Kidney epithelial cell (primary cell): ENCODE measurements at places on chromosomes 1 and 21.

DNA sequence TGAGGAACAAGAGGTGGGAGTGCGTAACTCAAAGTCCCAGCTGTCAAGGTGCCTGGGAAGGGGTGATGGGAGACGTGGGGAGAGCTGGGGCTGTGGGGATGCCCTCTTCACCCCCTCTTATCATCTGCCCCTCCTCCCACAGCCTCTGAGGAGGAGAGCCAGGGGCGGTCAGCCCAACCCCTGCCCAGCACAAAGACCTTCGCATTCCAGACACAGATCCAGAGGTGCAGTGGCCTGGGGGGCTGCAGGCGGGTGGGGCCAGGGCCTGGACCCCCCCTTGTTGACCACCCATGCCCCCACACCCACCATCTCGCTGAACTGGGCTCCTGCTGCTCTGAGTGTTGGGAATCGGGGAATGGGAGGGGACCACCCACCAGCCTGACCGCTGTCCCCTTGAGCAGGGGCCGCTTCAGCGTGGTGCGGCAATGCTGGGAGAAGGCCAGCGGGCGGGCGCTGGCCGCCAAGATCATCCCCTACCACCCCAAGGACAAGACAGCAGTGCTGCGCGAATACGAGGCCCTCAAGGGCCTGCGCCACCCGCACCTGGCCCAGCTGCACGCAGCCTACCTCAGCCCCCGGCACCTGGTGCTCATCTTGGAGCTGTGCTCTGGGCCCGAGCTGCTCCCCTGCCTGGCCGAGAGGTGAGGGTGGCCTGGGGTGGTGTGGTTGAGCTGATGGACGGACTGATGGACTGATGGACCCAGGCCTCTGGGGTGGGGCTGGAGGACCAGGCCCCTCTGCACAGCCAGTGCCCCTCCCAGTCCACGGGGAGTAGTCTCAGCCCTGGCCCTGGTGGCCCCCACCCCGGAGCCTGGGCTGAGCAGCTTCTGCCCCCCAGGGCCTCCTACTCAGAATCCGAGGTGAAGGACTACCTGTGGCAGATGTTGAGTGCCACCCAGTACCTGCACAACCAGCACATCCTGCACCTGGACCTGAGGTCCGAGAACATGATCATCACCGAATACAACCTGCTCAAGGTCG, 29.7 kb downstream of the TRIM11 start:
- no peak for DNase-seq

DNA sequence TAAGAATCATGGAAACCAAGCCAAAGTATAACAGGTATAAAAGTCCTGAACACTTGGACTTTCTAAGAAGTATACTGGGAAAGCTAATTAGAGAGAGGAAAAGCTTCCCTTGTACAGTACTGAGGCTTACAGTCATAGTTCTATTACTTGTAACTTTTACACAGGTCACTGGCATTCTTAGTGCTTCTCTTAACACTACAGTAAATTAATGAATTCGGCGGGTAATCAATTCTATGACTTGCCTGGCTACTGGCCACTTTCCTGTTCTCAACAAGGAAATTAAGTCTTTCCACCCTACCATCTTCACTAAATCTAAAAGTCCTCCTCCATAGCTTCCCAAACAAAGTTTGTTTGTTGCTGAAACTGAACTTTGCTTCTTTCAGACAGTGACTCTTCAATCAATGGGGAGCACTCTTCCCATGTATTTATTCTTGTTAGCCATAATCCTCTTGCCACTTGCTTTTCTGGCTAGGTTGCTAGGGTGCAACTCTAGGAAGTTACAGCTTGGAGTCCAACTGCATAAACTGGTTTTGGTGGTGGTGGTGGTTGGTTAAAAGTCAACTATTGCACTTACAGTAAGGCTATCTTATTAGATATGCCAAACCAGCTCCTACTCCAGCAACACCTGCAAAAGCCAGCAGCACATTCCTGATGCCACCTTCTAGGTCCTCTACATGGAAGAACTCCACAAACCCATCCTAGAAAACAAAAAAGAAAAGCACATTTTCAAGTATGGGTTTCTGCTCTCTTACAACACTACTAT, 2.4 kb downstream of the MCL1 start:
- DNase-seq: no peak

- DNase-seq: no peak
These were observed 33.6 kb upstream of the DENND1B start for GRCh38 chr1:197808880-197809279.

GRCh38 chr21:45134279-45135076, 60.1 kb downstream of the ADARB1 start:
- DNase-seq: no peak
